Activated naive CD8-positive, alpha-beta T cell treated with anti-CD3 and anti-CD28 coated beads, Interleukin-2, amount 10 ng/mL, durations not matched to agents 7 days and 5 days (primary cell): ENCODE measurements at places on chromosomes 1 and 21.

DNA sequence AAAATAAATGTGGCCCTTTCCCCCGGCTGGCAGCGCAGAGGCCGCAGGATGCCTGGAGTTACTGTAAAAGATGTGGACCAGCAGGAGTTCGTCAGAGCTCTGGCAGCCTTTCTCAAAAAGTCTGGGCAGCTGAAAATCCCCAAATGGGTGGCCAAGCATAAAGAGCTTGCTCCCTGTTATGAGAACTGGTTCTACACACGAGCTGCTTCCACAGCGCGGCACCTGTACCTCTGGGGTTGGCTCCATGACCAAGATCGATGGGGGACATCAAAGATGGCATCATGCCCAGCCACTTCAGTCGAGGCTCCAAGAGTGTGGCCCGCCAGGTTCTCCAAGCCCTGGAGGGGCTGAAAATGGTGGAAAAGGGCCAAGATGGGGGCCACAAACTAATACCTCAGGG is 95.9 kb downstream of the LRIG2 start:
- DNase-seq = no peak

DNA sequence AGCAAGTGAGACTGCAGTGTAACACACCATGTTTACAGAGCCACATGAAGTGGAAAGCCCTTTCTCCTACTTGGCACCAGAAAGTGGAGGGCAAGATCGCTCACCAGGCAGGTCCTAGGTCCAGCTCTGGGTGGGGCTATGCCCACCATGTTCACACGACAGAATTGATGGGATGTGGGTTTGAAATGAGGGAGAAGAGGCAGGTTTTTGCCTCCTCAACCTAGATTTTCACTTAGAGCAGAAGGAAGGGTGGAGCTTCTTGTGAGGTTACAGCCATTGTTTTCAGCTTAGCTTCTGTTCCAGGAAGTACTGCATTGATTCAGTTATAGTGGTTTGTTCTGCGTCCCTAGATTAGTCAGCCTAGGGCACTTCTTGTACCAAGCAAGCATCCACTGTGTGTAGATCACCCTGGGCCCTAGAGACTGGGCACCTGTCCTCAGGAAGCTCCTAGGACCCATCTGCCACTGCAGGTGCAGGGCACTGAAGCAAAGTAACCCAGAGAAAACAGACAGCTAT is 2.3 kb downstream of the CD53 start:
- DNase-seq = peak; percentile 66

- DNase-seq = peak; percentile 77
Measured at GRCh38 chr1:36386265-36387140, 779 bp upstream of the STK40 start.

DNA sequence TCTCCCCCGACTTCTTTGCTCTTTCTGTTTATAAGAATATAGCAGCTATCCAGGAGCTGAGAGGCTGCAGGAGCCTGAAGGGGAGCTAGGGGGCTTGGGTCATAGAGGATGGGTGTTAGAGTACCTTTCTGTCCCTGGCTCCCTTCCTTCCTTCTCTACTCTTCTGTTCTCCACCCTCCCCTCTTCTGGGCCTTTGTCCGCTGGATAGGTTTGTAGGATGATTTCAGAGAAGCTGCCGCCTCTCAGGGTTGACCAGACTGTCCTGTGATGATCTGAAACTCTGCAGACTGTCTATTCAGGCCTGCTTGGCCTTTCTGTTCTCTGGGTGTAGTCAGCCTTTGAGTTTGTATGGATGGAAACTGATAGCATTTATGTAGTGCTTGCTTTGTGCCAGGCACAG is 26.3 kb downstream of the PPFIA4 start:
- no peak for DNase-seq

DNA sequence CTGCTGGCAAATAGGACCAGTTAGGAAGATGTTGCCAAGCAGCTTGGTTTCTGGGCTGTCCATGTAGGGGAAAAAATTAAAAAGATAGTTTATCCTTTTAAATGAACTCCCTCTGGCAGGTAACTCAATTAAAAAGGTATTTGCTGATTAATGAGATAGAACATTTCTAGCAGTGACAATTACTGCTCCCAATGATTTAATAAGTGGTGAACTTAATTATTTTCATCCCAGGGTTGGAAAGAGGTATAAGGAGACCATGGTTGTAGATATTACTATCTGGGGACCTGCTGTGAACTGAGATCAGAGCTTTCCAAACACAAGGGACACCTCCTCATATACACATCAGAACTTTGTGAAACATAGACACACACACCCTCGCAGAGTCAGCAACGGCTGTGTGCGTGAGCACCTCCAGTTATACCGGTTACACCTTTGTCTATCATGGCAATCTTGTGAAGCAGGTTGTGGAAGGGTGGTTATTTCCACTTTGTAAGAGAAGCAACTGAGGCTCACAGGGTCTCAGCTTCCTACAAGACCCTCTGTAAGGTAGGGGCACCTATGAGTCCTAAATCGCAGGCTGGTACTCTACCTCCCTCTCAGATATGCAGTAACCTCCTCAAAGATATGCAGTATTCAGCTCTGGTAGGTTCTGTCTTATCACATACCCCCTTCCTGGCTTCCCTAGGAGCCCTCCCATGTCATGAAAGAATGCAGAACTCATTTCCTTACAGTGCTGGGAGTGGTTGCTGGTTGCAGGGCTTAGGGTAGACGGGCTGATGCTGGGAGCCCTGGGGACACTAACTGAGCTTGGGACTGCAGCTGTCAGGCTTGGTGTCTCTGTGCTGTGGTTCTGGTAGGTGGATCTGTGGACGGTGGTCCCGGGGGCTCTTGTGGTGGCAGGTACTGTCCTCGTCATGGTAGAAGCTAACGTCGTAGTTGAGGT is 18.5 kb upstream of the MAGOH start:
- DNase-seq = no peak

DNA sequence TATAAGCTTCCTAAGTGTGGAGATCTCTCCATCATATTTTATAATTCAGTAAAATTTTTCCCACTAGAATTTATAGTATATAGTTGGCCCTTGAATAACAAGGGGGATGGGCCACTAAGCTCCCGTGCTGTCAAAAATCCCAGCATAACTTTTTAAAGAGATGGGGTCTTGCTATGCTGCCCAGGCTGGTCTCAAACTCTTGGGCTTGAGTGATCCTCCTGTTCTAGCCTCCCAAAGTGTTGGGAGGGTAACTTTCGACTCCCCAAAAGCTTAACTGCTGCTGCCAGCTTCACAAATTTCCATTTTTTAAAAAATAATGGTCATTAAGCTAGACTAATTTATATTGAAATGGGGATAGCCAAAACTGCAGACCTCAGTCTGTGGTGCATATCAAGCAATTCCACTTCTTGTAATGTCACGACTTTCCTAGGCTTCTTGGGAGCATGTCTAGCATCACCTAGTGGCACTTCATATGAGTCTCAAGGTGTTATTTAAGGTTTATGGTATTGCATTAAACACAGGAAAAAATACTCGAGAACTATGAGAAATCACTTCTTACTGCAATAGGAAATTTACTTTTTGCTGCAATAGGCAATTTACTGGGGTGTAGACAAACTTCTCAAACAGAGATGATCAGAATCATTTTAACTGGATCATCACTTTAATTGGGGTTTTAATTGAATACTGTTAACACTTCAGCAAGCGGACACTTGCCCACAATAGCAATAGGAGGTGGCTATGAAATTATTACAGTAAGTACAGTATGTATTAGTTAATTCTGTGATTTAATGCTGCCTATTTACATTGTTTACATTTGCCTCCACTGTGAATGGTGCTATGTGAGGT is 19.3 kb upstream of the ACTA1 start:
- DNase-seq = no peak

- DNase-seq = no peak
Measured at GRCh38 chr1:218259800-218260199, 25.3 kb upstream of the RRP15 start.

DNA sequence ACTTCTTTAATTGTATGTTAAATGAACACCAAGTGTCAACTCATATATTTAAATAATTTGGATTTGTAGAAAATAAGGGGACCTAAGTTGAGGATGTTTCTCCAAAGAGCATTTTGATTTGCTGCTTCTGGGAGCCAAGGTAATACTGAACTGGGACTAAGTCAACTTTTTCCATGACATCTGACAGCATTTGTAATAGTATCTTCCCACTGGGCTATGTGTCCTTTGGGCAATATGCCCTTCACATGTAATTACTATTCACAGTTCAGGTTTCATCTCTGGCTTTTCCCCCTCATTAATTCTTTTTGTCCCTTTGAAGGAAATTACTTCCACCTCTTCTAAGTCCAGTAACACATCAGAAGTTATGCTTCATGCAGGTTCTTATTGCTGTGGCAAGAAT is 36.7 kb upstream of the HP1BP3 start:
- DNase-seq = no peak

DNA sequence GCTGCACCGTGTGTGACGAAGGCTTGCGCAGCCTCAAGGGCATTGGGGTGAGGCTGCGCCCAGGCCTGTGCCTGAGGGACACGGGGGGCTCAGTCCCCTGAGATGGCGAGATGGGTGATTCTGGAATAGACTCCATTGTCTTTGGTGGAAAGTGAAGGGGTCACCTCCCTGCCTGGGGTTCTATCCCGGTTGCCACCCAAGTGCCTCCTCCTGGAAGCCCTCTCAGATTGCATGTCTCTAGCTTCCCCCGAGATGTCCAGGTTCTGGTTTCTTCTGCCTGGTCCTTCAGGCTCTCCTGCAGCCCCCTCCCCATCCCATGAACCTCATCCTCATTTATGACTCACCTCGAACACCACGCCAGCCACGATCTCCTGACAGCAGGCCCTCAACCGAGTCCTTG is 22.3 kb upstream of the MFN2 start:
- no peak for DNase-seq

DNA sequence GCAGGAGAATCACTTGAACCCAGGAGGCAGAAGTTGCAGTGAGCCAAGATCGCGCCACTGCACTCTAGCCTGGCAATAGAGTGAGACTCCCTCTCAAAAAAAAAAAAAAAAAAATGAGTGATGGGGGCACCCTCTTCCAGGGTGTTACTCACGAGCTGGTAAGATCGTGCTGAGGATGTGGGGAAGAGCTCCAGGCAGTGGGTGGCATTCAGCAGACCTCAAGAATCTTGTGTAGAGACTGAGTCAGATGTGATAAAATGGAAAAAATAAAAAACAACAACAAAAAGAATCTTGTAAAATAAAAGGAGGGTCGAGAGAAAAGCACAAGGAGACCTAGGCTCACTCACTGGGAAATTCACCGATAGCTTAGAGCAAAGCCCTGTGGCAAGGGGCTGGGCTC is 38.5 kb downstream of the EPHA2 start:
- DNase-seq = no peak

GRCh38 chr1:112575154-112575804 is 43.7 kb downstream of the ST7L start:
- DNase-seq = no peak

- DNase-seq = no peak
Measured at GRCh38 chr1:173409613-173410012, 67.5 kb upstream of the PRDX6 start.

DNA sequence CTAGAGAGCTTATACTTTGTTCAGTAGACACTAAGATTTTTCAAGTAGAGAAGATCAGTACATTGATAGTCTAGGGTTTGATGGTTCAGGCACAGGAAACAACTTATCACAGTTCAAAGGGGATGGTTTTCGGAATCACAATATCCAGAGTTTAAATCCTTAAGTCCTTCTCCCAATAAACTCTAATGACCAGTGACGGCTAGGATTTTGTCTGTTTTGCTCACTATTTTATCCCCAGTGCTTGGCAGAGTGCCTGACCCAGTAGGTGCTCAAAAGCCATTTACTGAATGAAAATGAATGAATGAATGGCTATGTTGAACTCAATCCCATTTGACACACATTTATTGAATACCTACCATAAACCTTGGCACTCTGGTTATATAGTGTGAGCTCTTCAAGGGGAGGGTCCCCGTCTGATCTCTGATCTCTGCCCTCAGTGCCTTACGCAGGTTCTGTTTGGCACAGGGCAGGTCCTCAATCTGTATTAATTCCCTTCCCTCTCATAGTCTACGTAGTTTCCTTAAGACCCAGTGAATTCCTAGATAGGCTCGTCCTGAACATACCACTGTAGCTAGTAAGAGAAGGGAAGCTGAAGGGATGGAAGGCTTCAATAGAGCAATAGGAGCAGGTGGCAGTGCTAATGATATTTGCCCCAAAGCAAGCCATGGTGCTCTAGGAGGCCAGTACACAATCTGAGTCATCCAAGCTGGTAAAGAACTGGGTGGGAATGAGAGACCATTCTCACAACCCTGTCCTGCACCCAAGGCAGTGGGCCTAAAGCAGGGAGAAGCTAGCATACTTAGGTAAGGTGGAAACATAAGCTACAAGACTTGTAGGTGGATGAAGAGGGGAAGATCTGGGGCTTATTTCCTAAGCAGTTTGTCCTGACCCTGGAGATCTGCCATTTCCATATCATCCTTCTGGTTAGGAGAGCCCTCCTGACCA is 53.4 kb downstream of the DMAP1 start:
- no peak for DNase-seq

DNA sequence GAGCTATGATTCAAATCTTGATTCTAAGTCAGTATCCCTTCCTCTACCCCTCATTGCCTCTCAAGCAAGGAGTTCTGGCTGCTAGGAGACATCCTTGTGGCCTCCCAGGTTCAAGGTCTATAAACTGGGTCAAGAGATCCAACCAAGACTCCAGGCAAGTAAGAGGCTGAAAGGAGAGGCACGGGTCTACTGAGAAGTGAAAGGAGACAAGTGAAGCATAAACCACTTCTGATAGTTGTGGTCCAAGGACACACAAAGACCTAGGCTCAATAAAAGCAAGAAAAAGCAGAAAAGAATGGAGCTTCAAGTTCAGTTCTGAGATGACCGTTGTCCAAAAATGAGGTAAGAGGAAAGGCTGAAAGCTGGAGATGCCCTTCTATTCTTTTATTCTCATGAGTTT is 17.8 kb upstream of the PPP2R5A start:
- no peak for DNase-seq

DNA sequence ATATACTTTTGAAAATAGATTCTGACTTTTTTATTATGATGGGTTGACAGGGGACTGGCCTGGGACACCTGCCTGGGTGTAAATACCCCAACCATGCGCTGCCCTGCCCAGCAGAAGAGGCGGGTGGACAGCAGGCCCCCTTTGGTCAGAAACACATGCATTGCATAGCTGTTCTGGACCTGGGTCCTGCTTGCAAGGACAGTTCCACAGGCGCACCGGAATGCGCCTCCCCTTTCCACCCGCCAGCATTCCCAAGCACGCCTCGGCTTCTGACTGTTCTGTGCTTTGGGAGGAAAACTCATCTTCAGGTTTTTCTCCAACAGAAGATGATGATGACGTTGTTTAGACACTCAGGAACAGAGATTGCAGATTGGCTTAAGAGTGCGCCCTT is 428 bp upstream of the ZNF678 start:
- DNase-seq = no peak

DNA sequence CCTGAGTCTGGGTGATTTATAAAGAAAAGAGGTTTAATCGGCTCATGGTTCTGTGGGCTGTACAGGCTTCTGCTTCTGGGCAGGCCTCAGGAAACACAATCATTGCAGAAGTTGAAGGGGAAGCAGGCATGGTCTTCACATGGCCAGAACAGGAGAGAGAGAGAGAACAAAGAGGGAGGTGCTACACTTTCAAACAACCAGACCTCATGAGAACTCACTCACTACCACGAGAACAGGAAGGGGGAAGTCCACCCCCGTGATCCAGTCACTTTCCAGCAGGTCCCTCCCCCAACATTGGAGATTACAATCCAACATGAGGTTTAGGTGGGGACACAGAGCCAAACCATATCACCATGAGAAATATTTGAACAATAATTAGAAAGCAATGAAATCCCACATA is 222.9 kb downstream of the FAM72C start:
- DNase-seq = no peak
